ENCODE measurements at places on chromosomes 4 and X.
A peak's percentile ranks its signal among the peaks of the same experiment; 100 is the strongest.

DNA sequence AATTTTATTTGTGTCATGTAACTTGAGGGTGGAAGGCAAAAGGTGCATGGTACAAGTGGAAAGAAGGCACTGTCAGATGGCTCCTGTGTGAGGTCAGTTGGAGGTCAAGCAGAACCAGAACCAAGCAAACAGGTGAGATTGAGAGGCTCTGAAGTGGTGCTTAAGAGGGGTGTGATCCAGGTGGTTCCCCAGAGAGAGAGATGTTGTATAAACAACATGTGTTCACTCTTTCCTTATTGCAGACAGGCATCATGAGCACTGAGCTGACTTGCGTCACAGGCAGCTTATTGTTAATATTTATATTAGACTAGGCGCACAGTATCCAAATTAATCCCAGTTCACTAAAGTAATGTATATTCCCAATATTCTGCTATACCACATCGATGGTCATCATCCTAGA is 56.8 kb downstream of the CXCL13 start:
- DNase-seq: no peak

DNA sequence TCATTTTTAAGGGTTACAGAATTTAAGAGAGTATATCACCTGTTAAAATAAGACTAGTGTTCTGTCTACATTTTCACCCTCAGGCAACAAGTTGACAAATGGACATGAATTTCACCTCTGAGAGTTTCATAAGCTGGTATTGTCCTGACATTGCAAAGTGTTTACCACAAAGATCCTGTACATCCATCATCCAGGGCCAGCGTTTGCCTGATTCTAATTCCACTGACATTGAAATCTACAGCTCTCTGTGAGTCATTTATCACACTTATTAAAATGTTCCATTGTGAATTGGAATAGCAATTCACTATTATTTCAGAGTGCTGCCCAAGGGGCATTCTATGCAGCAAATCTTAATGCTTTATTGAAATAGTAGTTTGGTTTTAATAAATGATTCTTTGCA is 1499.4 kb upstream of the PCDH7 start:
- DNase-seq: no peak

DNA sequence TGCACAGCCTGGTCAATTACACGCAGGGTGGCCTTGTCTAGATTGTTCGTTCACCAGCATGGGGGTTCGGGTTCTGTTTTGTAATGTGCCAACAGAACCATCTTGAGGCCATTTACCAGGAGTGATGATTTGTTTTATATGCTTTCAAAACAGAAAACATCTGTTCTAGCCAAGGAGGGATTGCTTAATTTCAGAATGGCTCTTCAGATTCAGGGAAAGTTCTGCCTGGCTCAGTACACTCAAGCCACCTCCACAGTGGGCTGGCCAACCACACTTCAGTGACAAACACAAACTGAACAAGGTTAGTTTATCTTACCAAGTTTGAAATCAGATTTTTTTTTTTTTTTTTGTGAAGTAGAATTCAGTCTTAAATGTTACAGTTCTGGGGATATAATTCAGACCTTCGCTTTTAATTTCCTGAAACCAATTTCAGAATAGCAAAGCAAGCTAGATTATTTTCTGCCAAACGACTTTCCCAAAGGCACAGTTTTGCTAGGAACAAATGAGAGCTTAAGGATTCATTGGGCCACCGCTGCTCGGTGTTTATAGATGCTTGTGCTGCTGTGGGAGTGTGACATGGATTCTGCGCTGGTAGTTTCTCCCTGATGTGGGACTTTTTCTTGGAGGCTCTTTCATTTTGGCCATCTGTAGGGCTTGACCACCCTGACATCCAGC is 23.4 kb downstream of the SMS start:
- no peak for DNase-seq

DNA sequence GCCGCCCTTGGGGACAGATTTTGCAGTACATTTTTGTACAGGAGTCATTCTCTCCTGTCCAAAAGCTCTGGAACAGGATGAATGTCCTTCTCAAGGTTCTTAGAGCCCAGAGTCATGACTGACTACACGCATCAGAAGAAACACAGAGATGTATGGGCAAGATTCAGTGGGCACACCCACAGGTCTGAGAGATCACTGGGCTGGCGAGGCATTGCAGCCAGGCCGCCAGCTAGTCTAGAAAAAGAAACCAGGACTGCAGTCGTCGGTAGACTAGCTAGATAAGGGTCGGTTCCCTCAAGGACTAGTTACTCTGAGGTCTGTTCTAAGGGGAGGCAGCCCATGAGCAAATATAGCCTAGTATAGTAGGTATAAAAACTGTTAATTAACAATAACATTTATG is 19.8 kb downstream of the GBA3 start:
- DNase-seq: no peak

- no peak for DNase-seq
Observed at GRCh38 chr4:19999276-19999675, 252.4 kb upstream of the SLIT2 start.

- no peak for DNase-seq
Observed at GRCh38 chr4:29310252-29310651, 1409.9 kb upstream of the PCDH7 start.

GRCh38 chrX:8848441-8848840 is 47.3 kb upstream of the FAM9A start:
- no peak for DNase-seq

DNA sequence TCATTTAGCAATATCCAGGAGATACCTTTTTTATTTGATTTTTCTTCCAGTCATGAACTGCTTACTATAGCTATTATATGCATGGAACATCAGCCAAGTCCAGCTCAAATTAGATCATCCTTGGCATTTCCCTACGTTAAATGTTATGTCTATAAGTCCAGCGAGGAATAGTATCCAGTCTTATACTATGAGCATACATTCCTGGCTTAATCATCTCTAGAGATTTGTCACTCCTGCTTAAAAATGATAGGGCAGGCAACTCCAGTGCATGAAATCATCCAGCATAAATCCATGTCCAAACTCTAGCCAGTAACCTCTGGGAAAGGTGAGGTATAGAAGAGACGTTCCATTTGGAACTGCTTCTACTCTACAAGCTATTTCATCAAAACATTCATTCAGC is 126.7 kb upstream of the VCX2 start:
- DNase-seq: no peak

DNA sequence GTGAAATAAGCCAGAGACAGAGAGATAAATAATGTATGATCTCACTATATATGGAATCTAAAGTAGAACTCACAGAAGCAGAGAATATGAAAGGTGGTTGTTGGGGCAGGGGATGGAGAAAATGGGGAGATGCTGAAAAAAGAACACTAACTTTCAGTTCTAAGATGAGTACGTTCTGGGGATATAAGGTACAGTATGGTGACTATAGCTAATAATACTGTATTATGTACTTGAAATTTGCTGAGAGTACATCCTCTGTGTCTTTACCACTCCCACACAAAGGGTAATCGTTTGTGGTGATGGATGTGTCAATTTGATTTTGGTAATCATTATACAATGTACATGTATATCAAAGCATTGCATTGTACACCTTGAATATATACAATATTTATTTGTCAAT is 6.6 kb downstream of the FBXL5 start:
- no peak for DNase-seq

DNA sequence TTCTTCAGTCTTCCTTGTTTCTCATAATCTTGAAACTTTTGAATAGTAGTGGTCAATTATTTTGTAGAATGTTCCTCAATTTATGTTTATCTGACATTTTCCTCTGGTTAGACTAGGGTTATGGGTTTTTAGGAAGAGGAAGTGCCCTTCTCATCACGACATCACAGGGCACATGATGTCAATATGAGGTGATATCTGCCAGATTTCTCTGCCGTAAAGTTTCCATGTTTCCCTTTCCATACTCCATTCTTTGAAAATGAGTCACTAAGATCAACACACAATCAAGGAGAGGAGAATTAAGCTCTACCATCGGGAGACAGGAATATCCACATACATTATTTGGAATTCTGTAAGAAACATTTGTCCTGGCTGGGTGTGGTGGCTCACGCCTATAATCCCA is 28.4 kb downstream of the RP2 start:
- peak; percentile 9 for DNase-seq

DNA sequence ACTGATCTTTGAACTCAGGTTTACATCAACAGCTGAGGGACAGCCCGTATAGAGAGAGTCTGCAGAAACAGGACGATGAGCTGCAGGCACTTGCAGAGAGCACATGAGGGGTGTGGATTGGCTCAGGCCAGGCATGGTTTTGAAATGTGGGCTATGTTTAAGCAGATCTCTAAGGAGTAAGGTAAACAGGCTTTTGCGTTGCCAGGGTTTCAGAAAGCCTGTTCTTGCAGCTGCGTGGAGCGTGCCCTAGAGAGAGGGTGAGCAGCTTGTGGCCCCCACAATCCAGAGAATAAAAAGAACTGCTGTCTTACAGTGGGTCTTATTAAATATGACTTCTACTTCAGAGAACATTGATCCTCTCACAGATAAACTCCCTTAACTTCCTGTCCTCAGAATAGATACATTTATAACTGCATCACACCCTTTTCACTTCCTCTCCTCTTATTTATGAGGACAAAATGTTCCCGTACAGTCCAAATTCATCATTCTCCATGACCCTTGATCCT is 64.1 kb downstream of the TMA16 start:
- DNase-seq: no peak

GRCh38 chr4:133149364-133149695 is 236 bp downstream of the PCDH10 start:
- no peak for DNase-seq

DNA sequence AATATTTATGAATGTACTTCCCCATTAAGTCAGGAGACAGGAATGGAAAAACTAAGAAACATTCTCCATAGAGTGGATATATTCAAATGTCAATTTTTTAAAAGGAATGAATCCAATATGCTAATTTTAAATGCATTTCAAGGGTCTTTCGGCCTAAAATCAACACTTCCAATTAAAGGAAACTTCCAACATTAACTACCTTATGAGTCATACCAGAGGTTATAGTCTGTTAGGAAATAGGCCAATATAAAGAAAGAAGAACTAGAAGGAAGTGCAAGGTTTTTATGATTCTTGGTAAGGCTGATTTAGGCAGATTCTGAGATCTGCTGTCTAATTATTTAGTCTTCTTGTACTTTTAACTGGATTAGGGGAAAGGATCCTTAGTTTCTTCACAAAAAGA is 260.1 kb upstream of the EDNRA start:
- DNase-seq: no peak

DNA sequence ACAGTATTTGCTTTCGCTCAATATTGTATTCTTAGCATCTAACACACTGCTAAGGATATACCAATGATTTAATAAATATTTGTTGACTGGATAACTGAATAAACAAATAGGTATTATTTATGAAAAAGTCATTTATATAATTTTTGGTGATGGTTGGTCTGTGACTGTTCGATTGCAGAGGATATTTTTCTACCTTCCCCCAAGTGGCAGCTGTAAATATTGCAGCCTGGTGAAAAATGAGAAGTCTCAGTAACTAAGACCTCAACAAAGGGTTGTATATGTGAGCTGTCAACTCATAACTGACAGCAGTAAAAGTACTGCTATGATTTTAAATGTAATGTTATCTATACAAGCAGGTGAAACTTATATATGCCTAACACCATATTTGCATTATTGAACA is 36.0 kb downstream of the HTR2C start:
- no peak for DNase-seq

GRCh38 chr4:181046809-181047208 is 1196.4 kb upstream of the TENM3 start:
- no peak for DNase-seq

- DNase-seq: no peak
Observed at GRCh38 chrX:23598575-23598974, 68.7 kb upstream of the PRDX4 start.

GRCh38 chr4:185742766-185743165 is 69.2 kb downstream of the SORBS2 start:
- DNase-seq: peak; percentile 74

DNA sequence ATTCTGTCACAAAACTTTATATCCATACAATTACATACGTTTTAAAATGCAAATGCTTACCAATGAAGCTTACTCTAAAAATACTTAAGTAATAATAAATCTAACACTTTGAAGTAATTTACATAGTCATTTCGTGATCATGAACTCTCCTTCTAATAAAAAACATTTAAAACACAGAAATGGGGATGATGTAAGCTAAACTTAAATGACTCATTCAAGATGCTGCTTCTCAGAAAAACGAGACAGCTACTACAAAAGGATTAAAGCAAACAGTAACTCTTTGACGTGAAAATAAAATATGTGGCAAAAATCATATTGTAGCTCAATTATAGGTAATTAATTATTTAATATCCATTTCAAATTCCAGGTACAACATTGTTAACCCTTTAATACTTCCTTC is 148.7 kb downstream of the FGF16 start:
- DNase-seq: no peak

GRCh38 chr4:162406637-162407365 is 243.0 kb upstream of the FSTL5 start:
- DNase-seq: no peak

- peak; percentile 74 for DNase-seq
Observed at GRCh38 chrX:95058815-95059214, 1384.8 kb downstream of the FAM133A start.

DNA sequence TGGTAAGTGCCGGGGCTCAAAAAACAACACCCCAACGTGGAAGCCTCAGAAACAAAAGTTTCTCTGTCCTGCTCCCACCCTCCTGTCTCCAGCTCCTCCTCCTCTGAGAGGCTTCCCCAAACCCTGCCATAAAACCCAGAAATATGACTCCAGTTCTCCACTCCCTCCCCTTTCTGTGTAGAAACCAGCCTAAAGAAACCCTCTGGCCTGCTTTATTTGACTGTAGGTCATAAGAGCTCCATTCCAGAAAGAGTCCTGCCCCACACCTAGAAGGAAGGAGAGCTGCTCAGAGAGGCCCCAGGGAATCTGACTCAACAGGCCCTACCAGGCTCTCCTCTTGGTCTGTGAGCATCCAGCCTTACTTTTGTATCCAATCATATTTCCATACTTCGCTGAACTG is 872 bp upstream of the S100P start:
- DNase-seq: peak; percentile 88

DNA sequence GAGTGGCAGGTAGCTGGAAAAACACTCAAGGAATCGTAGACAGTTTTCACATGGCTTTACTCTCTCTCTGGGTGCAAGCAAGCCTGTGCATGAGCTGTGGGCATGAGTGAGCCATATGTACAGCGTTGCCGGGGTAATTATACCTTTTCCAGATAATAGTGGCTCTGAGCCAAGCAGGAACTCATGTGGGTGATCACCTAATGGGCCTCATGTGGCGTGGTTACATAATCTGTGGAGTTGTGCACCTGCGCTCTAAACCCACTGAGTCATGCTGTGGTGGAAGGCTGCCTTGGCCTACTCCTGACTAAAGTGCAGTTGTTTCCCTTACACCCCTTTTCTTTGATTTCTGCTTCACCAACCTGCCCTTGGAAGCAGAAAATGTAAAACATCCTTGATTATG is 1564.5 kb upstream of the PCDH10 start:
- no peak for DNase-seq

- peak; percentile 41 for DNase-seq
Observed at GRCh38 chrX:23788946-23789345, 6.0 kb downstream of the SAT1 start.
